Activated naive CD8-positive, alpha-beta T cell treated with anti-CD3 and anti-CD28 coated beads, Interleukin-2, amount 50 U/mL, for 16 hours (primary cell): ENCODE measurements at places on chromosomes 6 and 20.

DNA sequence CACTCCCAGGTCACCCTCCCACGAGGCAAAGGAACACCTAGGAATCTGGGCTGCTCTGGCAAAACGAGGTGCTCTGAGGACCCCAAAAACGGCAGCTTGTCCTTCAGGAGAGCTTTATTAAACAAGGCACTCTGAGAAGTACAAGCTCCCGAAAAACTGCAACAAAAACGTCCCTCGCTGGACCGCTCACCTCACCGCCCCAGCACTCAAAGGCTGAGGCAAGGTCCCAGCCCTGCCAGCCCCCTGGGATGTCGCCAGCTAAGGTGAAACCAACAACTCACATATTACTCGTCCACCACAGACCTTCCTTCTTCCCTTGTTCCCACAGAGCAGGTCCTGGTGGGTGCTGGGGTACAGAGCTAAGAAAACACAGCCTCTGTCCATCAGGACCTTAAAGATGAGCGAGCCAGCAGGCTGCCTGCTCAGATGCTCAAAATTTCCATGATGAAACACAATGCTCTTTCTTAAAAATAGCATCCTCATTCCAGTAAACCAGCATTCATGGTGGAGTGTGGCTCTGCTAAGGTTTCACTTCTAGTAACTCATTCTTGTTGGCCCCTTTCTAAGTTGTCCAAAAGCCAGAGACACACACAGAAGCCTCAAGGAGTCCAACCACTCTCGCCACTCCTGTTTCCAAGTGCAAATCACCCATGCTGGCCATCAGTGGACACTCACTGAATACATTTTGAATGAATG lies 35.9 kb downstream of the ATP9A start:
- DNase-seq = no peak

DNA sequence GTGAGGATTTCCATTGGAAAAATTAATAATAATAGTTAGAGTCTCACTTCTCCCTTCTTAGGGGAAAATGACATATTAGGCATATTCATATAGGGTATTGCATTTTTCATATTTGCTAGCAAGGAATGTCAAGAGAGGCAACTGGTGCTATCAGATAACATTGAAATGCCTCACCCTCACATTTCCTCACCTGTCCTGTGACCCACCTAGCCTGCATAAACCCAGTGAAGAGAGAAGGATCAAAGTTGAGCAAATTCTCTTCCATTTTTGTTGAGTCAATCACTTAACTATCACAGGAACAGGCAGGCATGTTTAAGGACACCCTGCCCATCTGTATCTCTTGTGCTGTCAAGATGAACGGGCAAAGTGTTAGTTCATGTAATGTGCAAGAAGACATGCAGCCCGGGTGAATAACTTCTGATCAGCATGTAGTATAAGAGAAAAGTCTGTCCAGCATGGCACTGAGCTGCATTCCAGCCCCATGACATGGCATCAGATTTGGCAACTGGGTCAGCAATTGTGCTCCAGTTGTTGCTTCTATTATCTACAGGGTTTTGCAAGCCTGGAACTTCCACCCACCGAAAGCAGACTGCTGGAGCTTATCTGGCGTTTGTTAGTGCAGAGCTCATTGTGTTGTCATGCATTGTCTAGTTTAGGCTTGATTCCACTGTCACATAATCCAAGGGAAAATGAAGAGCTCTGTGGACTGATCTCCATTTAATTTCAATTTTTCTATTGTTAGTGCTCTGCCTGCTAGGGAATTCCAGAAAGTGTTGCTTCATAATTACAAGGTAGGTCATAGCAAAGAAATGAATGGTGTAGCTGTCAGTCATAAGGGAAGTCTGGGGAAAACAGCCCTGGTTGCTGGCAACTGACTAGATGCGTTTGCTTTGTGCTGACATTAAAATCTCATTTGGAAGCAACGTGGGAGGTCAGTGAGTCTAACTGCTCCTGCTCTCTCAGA lies 138.4 kb upstream of the TNFAIP3 start:
- no peak for DNase-seq

- DNase-seq = no peak
Measured at GRCh38 chr6:12436683-12437082, 146.5 kb downstream of the EDN1 start.

DNA sequence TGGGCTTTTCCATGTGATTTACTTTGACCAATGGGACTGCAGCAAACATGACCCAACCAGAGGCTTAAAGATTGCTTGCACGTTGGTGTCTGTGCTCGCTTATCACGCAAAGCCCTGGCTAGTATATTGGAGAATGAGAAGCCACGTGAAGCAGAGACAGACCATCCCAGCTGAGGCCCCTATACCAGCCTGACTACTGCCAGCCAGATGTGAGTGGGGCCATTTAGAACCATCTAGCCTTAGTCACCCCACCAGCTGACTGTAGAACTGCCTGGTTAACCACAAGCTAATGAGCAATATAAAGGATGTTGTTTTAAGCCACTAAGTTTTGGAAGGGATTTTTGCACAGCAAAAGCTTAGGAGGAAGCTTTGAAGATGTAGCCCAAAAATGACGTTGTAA lies 74.5 kb downstream of the MACROD2 start:
- DNase-seq = no peak

DNA sequence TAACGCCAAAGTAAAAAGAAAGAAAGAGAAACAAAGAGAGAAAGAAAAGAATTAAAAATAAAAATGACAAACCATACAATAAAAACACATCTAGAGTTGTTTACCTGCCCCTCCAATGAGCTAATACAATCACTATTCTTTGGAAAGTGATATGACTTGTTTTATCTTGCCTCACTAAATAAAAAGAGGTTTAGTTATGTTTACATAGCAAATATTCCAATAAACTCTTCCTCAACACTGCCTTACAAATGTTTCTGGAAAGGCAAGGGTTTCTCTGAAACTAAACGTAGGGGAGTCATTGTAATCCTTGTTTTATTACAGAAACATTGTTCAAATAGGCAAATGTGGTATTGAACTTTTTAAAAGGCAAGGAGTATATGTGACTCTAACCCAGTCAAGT lies 396.2 kb downstream of the EPM2A start:
- no peak for DNase-seq

- DNase-seq = no peak
Measured at GRCh38 chr6:153028286-153028685, 25.8 kb upstream of the MTRF1L start.

GRCh38 chr20:62908971-62909791 lies 17.1 kb downstream of the DIDO1 start:
- no peak for DNase-seq

GRCh38 chr20:1537731-1538058 lies 19.8 kb downstream of the SIRPD start:
- no peak for DNase-seq

GRCh38 chr6:13941902-13942301 lies 17.1 kb downstream of the RNF182 start:
- no peak for DNase-seq

DNA sequence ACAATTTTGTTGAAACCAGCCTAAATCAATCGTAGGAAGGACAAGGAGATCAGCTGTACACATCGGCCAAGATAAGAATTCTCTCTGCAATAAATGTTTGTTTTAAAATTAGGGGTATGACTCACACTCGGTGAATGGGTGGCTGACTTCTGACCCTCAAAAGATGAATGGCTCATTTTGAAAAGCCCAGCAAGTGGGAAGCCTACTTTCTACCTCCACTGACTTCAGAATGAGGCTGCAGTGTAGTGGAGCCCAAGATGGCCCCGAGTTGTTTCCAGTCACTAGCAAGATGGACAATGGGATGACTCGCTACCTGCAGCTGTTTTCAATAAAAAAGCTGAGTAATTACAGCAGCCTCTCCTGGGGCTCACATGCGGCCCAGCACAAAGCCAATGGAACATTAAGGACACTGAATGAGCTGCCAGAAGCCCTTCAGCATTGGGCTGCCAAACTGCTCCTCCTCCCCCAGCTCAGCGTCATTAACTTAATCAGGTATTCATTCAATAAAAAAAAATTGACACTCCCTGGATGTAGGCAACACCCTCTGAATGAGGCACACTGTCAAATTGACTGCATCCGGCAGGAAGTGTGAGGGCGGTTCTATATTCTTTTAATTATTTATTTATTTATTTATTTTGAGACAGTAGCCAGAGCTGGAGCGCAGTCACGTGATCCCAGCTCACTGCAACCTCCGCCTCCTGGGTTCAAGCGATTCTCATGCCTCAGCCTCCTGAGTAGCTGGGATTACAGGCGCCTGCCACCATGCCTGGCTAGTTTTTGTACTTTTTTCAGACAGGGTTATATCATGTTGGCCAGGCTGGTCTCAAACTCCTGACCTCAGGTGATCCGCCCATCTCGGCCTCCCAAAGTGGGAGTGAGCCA lies 107.3 kb downstream of the GMPR start:
- no peak for DNase-seq

GRCh38 chr20:16459019-16459700 lies 114.1 kb downstream of the KIF16B start:
- no peak for DNase-seq

- DNase-seq = no peak
Measured at GRCh38 chr20:19320005-19320404, 107.6 kb downstream of the SLC24A3 start.

- no peak for DNase-seq
Measured at GRCh38 chr6:110359556-110359955, 1.4 kb upstream of the METTL24 start.
